Esophagus squamous epithelium (tissue), 5 donors: ENCODE measurements at places on chromosomes 5 and 9.

DNA sequence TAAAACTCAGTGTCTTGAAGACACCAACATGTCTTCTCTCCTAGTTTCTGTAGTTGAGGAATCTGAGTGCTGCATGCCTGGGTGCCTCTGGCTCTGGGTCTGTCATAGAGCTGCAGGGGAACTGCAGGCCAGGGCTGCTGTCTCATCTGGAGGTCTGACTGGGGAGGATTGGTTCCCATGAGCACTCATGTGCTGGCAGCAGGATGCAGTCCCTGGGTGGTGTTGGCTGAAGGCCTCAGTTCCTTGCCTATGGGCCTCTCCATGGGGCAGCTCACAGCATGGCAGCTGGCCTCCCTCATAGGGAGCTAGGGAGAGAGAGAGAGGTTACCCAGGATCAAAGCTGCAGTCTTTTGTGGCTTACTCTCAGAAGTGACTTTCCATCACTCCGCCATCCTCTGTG, 22.6 kb downstream of the UBE2QL1 start:
- no peak for DNase-seq

DNA sequence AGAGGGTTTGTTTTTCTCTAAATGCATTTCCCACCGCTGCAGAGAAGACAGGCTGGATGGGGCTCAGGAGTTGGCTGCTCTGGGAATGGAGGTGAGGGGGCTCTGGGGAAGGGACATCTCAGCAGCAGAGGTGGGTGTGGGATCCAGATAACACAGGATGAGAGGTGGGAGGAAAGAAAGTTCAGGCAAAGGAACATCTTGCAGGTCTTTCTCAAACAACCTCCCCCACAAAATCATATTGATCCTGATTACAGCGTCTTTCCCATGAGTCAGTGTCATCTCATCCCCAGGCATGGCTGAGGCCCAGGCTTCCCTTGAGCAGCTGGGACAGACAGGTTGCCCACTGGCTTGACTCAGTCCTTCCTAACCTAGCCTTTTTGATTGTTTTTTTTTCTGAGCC, 11.3 kb upstream of the ACSL6 start:
- DNase-seq = no peak

DNA sequence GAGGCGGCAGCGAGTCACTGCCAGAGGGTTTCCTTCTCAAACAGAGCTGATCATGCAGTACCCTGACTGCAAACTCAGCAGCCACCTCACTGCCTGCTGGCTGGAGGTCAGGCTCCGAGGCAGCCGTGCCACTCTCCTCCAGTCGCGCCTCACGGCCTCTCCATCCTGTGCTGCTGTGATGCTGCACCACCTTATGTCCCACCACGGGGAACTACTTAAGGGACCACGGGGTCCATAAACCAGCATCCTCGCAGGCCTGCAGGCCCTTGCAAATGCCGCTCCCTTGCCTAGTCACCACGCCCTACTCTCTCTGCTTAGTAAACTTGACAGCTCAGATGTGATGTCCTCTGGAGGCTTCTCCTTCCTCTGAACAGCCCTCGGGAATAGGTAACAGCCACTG, 99.2 kb downstream of the CRB2 start:
- DNase-seq = no peak

GRCh38 chr5:9063615-9064245, 482.1 kb downstream of the SEMA5A start:
- DNase-seq = no peak

DNA sequence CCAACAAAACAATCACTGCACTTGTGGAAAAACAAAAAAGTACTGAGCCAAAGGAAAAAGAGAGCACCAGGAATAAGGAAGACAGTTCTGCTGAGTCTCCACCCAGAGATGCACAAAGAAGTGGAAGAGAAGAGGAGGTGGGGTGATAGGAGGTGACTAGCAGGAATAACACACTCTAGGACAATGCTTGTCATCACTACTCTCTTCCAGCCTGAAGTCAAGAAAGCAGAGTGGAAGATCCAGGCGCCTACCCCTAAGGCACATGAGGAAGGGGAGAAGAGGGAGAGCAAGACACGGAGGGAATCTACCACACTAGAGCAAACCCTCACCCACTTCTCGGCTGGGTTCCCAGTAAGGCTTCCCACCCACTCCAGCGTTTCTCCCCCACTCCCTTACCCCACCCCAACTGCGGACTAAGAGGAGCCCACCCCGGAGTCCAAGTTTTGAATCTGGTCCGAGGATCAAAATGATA, 1.7 kb downstream of the SLIT3 start:
- no peak for DNase-seq

DNA sequence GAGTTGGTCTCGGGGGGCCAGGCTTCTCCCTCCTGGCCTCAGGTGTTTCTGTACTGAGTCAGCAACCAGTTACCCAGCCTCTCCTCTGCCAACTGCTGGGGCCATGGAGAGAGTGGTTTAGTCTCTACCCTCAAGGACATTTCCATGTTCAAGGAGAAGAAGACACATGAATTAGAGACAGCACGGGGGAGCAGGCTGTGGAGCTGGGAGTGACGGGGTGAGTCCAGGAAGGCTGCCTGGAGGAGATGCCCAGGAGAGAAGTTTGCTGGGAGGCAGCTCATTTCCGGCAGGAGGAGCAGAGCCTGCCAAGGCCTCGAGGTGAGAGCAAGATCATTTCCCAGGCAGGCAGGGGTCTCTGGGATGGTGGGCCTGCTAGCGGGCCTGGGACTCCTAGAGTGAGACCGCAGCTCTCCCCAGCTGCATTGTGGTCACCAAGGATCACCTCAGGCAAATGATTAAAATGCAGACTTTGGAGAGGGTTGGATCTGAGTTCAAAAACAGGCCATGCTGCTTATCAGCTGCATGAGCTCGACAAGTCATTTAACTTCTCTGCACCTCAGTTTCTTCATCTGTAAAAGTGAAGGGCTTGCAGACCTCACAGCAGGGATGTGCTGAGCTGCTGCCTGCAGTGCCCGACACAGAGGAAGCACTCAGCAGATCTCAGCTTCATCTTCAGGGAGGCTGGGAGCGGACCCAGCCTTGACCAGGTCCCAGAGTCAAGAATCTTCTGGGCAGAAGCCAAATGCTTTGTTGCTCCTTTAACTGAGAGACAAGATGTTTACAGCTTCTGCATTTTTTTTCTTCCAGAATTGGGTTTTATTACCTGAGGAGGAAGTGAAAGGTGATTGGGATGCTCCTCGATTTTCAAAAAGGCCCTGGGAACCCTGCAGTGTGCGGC, 35.2 kb downstream of the NEK6 start:
- no peak for DNase-seq

DNA sequence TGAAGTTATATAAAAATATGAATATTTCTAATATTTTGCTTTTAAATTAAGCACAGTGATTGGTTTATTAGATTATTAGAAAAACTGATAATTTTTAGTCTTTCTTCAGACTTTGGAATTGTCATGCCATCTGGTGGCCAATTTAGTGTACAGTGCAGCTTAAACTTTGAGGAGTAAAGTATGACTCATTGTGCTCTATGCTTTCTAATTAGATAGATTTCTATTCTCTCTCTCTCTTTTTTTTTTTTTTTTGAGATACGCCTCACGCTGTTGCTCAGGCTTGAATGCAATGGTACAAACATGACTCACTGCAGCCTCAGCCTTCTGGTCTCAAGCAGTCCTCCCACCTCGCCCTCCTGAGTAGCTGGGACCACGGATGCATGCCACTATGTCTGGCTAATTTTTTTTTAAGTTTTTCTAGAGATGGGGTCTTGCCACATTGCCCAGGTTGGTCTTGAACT, 42.1 kb upstream of the GPR21 start:
- no peak for DNase-seq

- DNase-seq = no peak
Observed at GRCh38 chr5:7852542-7852941, 1.6 kb upstream of the CFAP90 start.

GRCh38 chr9:86585422-86586143, 231.4 kb upstream of the TUT7 start:
- no peak for DNase-seq

- DNase-seq = no peak
Observed at GRCh38 chr5:139633295-139634027, 14.7 kb upstream of the CXXC5 start.

DNA sequence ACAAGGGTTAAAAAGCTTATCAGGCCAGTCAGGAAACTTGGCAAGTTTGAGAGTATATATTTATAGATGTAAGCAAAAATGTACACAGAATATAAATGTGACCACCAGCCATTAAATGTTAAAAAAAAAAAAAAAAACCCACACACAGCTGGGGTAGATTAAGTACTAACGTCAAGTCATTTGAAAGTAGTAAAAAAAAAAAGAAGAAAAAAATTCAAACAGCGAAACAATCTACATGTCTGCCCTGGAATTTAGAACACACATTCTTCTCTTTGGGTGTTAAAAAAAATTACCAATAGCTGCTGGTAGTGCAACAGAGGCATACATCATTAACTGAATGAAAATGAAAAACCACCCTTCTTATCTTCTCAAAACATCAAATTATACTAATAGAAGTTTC, 269.7 kb downstream of the MLLT3 start:
- DNase-seq = no peak

GRCh38 chr9:35470894-35471293, 19.0 kb upstream of the RUSC2 start:
- no peak for DNase-seq

GRCh38 chr9:116145036-116145435, 8.6 kb upstream of the PAPPA start:
- DNase-seq = no peak

- DNase-seq = no peak
Observed at GRCh38 chr9:8115570-8115969, 316.0 kb upstream of the DMAC1 start.

DNA sequence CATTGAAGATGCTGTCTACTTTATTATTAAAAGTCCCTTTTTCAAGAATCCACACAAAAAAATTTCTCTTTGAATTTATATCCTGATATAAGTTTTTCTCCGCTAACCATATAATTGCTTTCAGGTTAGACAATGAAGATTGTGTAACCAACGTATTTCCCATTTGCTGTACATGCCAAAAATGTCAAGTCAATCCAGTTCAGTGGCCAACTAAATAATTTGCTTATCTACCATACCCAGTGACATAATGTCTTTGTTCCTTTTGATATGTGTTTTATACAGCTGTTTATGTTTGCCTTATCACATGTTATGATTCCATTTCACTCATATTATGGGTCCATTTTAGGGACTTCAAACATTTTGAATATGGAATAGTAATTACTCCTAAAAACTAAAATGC, 349.9 kb downstream of the EFNA5 start:
- DNase-seq = no peak

GRCh38 chr5:141560151-141560550, 58.6 kb downstream of the DIAPH1 start:
- no peak for DNase-seq

- DNase-seq = no peak
Observed at GRCh38 chr5:67676863-67677262, 480.3 kb upstream of the CD180 start.

GRCh38 chr9:28951945-28952344, 1378.7 kb upstream of the C9orf72 start:
- DNase-seq = no peak

- DNase-seq = no peak
Observed at GRCh38 chr9:133826289-133827085, 88.3 kb upstream of the SARDH start.

- no peak for DNase-seq
Observed at GRCh38 chr5:124806373-124807077, 60.1 kb upstream of the ZNF608 start.

GRCh38 chr9:27400334-27400880, 103.5 kb upstream of the EQTN start:
- DNase-seq = no peak

DNA sequence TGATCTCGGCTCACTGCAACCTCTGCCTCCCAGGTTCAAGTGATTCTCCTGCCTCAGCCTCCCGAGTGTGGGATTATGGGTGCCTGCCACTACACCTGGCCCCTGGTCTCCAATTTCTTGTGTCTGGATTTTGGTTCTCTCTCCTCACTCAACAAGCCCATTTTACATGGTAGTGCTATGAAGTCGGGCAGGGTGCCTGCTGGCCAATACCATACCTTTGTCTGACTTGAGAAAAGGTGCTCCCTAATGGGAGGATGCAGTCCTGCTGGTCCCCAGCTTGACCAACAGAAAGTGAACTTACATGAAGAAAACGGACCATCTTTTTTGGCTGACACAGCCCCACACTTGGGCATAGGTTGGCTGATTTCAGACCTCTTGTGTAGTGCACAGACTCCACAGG, 21.6 kb upstream of the PTGS1 start:
- DNase-seq = no peak

DNA sequence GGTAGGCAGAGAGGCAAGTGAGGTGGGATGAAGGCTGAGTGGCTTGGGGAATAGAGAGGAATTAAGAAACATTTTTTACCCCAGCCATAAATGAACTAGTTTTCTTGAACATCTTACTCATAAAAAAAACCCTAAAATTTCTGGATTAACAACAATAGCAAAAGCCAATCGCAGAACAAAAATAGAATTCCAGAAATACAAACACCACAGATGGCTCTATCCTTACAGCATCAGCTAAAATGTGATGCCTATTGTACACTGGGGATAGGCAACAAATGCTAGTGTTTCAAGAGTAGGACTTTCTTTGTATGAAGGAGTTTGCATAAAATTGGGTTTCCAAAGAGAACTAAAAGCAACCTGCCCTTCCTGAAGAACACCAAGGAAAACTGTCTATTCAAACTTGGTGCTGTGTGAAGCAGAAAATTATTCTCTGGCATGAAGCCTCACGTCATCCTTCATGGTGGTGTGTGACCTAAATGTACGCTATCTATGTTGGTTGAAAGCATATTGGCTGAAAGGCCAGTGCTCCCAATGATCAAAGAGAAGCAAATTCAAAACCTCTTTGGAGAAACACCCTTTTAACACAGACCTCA, 82.9 kb downstream of the JAKMIP2 start:
- no peak for DNase-seq

DNA sequence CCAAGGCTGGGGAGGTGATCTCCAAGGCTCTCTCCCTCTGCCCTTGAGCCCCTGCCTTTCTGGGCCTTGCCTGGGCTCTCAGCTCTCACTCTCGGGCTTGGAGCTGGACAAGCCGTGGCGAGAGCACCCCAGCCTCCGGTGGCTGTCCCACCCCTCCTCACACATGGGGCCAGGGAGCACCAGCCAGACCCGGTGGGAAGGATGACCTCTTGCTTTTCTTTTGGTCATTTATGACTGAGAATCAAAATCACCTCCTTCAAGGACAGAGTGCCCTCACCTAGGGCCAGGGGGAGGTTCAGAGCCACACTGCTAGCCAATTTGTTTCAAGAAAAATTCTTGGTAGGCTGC, 14.1 kb downstream of the TCF7 start:
- DNase-seq = no peak

DNA sequence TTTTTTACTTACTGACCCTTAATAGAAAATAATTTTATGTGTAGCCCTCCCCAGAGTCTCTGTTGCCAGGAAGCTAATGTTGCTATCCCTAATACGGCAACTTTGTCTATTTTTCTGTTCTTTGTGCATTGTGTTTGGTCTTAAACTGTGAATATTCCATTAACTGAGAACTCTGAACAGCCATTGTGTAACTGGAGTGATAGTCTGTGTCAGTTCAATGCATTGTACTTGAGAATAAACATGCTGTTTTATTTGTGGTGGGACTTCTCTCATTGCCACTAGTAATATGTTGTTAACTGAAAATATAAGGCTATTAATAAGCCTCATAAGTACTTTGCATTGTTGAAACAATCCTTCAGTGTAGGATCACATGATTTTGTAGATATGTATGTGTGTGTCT, 278.3 kb upstream of the DMRT1 start:
- DNase-seq = no peak

- DNase-seq = no peak
Observed at GRCh38 chr5:14996997-14997396, 125.4 kb upstream of the ANKH start.

GRCh38 chr5:110072651-110073050, 382.9 kb downstream of the MAN2A1 start:
- DNase-seq = no peak
